ENCODE measurements at places on chromosomes 16 and 17.

GRCh38 chr16:57786632-57787518 lies 15.4 kb downstream of the KIFC3 start:
- no peak for DNase-seq

DNA sequence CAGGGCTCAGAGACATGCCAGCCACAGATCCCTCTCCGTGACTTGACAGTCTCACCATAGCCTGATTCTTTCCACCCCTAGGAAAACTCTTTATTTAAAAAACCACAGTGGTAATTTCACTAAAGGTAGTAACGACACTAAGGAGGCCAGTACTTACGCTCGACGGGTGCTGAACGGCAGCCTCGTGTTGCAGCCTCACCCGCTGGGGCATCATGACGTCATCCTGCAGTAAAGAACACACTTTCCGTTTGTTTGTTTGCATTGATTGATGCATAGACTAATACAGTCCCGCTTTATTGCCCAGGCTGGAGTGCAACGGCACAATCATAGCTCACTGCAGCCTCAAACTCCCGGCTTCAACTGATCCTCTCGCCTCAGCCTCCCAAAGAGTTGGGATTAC lies 65.1 kb upstream of the METRNL start:
- no peak for DNase-seq

- DNase-seq = no peak
These were observed 256.0 kb upstream of the ELAC2 start for GRCh38 chr17:13273806-13274205.

GRCh38 chr16:31888735-31889134 lies 15.1 kb downstream of the ZNF267 start:
- no peak for DNase-seq

GRCh38 chr17:41580244-41580575 lies 6.5 kb downstream of the KRT14 start:
- DNase-seq = no peak

GRCh38 chr16:75258807-75259141 lies 7.3 kb upstream of the BCAR1 start:
- DNase-seq = no peak
